Liver (tissue), 10 donors: ENCODE measurements at places on chromosomes 2 and 18.

DNA sequence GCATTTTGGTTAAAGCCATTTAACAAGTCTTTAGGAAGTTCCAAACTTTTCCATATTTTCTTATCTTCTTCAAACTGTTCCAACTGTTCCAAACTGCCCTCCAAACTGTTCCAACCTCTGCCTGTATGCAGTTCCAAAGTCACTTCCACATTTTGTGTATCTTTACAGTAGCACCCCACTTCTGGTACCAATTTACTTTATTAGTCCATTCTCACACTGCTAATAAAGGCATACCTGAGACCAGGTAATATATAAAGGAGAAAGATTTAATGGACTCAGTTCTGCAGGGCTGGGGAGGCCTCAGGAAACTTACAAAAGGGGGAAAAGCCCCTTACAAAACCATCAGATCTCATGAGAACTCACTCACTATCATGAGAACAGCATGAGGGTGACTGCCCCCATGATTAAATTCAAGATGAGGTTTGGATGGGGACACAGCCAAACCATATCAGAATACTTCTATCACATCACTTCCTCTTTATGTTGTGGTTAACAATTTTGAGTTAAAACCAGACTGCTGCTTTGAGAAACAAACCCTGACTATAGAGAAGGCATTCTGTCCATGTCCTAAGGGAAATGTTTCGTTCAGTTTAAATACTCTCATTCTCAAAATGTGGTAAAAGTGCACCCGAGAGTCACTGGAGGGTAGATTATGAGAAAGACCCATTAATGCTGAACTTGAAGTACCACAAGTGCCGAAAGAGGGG lies 11.0 kb downstream of the IL18R1 start:
- no peak for DNase-seq

DNA sequence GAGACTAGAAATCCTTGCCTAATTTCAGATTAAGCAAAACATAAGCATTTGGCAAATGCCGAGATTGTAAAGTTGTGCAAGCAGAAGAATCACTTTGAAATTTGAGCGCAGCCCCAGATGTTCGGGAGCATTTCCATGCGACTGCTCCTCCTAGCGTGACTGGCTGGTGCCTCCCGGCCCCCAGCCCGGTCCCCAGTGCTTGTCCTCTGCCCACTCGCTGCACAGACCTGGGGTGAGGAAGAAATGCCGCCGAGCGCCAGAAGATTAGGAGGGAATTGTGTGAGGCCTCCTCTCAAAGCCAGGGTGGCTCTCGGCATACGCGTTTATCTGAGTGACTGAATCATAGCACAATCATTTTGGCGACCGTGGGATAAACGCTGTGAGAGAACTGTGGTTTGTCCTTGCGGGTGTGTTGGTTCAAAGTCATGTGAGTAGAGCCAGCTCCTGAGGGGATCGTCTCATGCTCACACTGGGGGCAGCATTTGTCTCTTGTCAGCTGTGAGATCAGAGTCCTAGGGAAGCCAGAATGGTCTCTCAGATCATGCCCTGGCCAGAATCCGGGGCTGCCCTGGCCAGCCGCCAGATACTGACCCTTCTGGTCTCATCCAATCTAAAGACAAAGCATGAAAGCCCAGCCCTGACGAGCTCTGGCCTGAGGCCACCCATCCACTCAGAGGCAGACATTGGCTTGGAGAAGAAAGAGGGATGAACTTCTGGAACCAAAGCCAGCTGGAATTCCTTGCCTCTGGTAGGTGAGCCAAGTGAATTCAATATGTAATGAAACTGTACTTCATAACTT lies 189.3 kb downstream of the SH3RF3 start:
- no peak for DNase-seq

- DNase-seq = no peak
These were observed 3.8 kb upstream of the LPIN2 start for GRCh38 chr18:3016585-3017297.

DNA sequence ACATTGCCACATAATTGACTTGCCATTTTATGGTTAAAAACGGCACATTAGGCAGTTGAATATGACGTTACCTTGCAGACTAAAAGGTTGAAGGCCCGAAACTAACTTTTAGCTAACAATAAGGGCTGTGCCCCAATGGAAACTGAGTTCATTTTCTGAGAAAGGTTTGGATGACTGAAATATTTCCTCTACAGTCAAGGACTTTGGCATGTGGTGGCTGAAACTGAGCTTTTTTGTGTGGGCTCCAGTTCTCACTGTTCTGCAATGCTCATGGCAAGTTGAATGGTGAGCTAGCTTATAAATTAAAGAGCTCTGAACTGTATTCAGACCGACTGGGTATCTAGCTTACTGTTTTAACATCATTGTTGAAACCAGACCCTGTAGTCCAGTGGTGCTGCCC lies 23.8 kb upstream of the TXNDC2 start:
- no peak for DNase-seq

- no peak for DNase-seq
These were observed 101.7 kb upstream of the ZNF521 start for GRCh38 chr18:25453556-25454269.

GRCh38 chr2:230678451-230678850 lies 34.2 kb upstream of the CAB39 start:
- DNase-seq = no peak

DNA sequence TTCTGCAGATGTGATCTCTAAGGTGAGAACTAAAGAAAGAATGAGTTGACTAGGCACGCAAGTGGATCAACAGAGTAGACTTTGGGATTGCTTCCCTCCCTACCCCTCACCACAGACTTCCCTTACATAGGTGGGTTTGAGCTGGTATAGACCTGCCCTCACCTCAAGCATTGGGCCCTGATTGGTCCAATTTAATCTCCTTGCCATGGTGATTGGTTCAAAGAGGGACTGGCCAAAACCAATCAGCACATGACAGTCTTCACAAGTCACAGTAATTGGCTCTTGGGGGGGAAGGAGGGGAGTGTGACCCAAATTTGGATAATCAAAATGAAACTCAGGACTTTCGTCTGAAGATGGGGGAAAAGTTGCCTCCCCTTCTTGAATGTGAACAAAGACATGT lies 36.6 kb upstream of the LNPK start:
- DNase-seq = no peak

DNA sequence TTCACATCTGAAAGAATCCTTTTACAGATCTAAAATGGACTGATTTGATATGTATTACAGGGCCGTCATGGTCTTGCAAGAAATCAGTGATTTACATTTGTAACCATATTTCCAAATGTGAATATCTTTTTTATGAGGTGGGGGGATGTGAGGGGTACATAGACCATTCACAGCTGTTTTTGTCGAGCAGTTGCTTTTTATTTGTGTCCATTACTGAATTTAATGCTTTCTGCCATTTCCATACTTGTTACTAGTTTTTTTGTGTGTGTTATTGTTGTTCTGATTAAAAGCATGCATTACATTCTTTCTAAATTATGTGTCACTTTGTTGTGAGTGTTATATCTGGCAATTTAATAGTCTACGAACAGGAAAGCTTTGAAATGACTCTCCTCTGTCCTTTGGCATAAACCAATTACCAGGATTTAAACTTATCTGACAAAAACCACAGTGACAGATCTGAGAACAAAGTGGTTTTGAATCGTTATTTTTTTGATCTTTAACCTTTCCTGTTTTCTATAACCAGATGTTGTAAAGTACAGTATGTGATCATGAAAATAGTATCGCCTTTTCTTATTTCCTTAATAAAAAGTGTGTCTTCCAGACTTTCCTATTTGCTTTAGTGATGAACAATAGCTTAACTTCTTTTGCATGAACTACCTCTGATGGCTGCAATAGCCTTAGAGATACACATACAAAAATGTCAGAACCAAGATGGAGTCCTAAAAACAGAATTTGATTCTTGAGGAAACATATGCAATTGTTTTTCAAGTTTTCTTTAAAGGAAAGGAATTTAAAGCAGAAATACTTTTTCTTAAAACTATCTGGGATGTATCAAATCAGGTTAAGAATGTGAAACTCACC lies 354.2 kb upstream of the ACVR2A start:
- DNase-seq = no peak

- no peak for DNase-seq
These were observed 442.8 kb upstream of the CHST9 start for GRCh38 chr18:27627927-27628326.
